ENCODE measurements at places on chromosomes 5 and 9. TPM values are rescaled to one million over a fixed set of nuclear protein-coding genes. Genes with fewer than 3 reads are reported as not detected.

DNA sequence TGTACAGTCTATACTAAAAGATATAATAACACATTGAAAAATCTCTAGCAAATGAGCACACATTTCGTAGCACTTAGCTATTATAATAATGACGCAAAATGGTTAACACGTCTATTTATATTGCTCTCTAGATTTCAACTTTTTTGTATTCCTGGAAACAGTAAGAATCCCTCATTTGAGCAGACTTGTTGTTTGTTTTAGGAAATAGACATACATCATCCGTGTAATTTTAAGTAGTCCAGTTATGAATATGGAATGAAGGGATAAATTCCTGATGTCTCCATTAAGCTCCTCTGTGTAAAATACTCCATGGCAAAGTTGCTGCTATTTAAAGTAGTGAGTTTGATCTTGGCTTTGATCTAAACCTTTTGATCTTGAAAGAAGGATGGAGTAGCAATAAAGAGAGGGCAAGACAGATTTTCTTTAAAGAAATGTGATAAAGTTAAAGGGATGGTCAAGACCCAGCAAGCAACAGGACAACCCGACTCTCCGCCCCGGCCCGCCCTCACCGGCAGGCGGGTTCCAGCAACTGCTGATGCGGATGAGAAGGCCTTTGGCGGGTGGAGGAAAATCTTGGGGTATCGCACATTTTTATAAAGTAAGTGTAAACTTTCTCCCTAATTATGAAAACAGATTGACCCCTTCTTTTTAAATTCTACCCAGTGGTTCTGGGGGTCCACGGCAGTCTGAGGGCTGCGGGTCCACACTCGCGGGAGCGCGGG, 277.4 kb downstream of the AOPEP start:
- DNase-seq: peak; percentile 47

ZDHHC11B gene
- 37.2 TPM for polyA plus RNA-seq

SLC25A2 gene
- not detected for polyA plus RNA-seq

RXRA gene
- 32.3 TPM for polyA plus RNA-seq

IGIP gene
- polyA plus RNA-seq: 11.1 TPM

DNA sequence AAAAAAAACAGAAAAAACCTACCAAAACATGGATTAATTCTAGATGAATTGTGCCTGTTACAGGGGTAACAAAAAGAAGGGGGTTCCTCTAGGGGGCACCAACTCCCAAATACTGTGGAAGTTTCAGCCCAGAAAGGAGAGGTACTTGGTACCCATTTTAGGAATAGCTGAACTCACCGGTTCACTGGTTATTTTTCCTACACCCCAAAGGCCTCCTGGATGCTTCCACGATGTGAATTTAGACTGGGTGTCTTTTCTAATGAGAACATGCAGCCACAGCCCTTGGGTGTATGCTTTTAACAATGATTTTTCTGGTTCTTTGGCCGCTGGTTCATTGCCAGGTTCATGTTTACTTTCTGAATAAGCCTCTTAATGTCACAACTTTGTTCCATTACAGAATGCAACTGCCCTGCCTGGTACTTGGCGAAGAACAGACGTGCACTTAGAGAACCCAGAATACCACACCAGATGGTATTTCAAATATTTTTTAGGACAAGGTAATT, 46.7 kb downstream of the GARNL3 start:
- DNase-seq: no peak

WDR38 gene
- 10.8 TPM for polyA plus RNA-seq

CDO1 gene
- 119 TPM for polyA plus RNA-seq

DNA sequence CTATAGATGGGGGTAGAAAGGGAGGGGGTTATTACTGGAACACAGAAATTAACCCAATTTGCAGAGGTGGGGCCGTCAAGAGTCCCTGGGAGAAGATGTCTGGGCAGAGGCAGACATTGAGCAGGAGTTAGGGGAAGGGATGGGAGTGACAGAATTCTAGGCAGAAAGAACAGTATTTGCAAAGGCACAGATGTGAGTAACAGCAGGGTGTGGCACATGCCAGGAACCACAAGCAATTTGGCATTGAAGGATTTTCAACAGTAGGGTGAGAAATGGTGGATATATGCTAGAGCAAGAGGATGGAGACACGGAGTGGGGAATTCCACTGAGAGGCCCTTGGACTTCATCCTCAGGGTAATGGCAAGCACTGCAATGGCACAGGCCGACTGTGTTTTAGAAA, 71.6 kb upstream of the FRRS1L start:
- no peak for DNase-seq

DNA sequence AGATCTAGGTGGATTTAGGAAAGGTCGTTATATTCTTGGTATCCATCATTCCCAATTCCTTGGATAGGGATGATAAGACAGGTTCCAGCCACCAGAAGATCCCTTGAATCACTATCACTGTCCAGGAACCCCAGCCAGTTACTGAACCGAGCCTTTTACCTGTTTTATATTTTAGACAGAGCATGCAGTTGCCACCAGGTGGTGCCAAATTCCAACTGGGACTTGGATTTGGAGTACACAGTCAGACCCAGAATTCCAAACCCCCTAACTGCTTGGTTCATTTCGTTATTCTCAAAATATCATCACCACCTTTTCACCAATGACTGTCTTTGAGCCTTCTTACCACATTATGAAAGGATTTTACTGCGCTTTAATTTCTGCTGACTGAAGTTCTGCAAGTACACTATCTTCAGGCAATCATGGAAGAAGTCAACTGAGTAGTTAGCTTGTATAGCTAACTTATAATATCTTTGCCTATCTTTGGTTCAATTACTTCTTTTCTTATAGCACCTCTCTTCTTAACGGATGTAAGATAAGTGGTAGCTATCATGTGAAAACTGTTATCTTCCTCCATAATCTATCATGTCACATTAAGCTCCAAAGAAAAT, 191.8 kb downstream of the PRR16 start:
- peak; percentile 45 for DNase-seq

GRCh38 chr5:107980923-107981692, 310.4 kb upstream of the EFNA5 start:
- DNase-seq: no peak

DNA sequence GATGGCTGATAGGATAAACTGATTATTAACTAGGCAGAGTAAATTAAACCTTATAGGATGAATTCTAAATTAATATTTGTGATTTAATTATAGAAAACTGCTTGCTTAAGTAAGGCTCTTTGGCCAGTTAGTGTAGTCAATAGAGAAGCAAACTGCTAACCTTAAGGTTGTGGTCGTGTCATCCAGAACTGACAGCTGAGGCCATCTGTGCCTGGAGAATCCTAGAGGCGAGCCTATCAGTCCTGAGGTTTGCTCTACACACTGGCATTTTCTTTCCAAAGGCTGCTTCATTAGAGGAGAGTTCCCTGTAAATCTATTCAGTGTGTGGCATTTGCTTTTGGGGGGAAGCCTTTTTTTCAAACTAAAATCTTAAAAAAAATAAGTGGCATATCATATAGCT, 169.2 kb downstream of the MEF2C start:
- no peak for DNase-seq

GRCh38 chr9:101737165-101737704, 1.2 kb downstream of the GRIN3A start:
- DNase-seq: no peak

DNA sequence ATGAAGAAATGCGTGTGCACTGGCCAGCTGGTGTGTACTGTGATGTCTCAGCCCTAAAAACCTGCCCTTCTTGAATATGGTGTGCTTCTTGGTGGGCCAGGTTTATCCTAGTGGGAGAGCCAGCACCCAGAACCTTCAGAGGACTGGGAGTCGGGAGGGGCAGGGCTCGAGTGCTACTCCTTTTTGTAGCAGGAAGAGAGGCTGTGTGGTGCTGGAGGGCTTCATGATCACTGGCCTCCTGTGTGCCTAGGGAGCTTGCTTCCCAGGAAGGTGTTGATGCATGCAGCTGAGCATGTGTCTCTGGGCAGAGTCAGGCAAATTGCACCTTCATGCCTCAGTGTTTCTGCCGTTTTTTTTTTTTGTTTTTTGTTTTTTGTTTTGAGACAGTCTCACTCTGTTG, 20.0 kb downstream of the PHF2 start:
- DNase-seq: no peak

DNA sequence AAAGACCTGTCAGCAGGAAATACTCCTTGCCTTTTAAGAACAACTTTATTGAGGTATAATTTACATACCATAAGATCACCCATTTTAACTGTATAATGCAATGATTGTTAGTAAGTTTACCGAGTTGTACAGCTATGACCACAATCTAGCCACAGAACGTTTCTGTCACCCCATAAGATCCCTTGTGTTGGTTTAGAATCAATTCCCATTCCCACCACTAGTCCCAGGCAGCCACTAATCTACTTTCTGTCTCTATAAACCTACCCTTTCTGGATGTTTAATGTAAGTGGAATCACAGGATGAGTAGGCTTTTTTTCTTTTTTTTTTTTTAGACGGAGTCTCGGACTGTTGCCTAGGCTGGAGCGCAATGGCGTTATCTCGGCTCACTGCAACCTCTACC, 4.4 kb downstream of the GPR107 start:
- DNase-seq: no peak

- DNase-seq: no peak
Observed at GRCh38 chr9:126501383-126502331, 112.1 kb upstream of the LMX1B start.
